NCI-H1436 treated with DMSO at 0.1 percent for 48 hours (cell line): ENCODE measurements at places on chromosomes 3 and 15.

DNA sequence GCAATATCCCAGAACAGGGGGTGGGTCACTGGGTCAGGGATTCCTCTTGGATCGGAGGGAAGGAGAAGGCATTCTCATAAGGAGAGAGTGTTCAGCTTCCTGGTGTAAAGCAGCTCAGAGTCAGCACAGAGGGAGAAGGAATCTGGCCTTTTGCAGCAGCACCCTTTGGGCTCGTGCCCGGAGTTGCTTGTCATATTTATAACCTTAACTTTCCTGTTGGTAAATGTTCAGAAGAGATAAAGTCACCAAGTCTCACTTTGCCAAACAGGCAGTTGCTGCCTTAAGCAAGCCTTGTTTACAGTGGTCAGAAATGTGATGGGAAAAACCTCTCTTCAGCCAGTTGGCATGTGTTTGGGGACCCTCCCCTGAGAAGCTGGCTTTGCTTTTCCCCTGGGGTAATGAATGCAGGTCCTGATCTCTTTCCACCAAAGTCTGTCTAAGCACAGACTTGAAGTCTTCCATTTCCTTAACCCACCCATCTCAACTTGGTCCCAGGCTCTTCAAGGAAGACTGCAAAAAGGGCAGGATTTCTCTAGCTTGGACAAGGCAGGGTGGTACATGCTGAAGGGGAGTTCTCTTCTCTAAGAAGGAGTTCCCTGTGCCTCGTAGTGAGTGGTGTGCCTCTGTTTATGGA is 206.9 kb upstream of the BHLHE40 start:
- no peak for DNase-seq

- DNase-seq = no peak
These were observed 164.6 kb upstream of the HES1 start for GRCh38 chr3:193971261-193971751.

GRCh38 chr15:80789296-80789695 is 10.1 kb downstream of the CEMIP start:
- DNase-seq = no peak

GRCh38 chr3:184255291-184256039 is 5.9 kb downstream of the CAMK2N2 start:
- no peak for DNase-seq

DNA sequence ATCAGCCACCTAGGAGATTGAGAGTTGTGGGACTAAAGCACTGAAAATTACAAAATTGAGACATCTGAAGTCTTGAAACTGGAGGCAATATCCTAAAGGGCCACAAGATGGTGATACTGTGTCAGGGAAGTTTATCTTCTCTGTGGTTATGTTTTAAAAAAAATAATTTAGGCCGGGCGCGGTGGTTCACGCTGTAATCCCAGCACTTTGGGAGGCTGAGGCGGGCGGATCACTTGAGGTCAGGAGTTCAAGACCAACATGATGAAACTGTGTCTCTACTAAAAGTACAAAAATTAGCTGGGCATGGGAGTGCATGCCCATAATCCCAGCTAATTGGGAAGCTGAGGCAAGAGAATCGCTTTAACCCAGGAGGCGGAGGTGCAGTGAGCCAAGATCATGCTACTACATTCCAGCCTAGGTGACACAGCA is 17.9 kb upstream of the NIT2 start:
- DNase-seq = no peak

- DNase-seq = no peak
These were observed 71.3 kb upstream of the THSD4 start for GRCh38 chr15:71044006-71044405.

DNA sequence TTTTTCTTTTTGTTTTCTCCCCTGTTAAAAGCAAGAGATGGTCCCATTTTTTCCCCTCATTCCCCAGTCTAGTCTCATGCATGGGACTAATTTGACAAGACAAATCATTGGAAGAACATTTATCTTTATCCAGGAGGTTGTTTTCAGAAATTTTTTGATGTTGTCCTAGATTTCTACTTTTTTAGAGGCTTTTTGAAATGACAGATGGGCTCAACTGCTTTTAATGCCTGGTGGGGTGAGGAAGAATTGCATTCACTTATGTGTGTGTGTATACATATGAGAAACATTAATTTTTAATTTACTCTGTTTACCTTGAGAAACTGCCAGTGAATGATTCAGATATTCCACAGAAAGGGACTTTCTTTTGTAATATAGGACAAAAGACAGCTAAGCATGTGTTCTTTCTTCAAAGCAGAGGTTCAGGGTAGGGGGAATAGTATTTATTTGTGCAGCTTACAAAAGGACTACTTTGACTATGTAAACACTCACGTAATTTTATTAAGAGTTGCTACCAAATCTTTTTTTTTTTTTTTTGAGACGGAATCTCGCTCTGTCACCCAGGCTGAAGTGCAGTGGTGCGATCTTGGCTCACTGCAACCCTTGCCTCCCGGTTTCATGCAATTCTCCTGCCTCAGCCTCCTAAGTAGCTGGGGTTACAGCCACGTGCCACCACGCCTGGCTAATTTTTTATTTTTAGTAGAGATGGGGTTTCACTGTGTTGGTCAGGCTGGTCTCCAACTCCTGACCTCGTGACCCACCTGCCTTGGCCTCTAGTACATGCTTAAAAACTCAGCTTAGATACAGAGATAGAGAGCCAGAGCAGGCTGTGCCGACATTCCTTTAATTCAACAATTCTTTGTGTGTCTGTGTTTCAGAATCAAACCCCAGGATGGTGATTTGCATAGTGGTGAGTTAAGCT is 130.1 kb upstream of the RARB start:
- no peak for DNase-seq

DNA sequence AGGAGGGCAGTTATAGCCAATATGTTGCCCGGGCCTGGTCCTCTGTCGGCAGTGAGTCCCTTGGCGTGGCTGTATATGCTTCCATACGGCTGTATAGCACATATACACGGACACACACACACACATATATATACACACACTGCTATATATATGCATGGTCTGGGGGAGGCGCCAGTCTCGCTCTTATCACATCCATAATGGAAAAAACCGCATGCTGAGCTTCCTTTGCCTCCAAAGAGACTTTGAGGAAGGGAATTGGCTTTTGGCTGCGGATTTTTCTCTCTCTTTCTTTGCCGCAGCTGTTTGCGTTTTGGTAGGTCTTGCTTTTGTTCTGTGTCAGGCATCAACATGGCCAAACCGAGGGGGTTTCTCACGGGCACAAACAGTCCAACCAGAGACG is 11.3 kb upstream of the TMEM115 start:
- DNase-seq = no peak

DNA sequence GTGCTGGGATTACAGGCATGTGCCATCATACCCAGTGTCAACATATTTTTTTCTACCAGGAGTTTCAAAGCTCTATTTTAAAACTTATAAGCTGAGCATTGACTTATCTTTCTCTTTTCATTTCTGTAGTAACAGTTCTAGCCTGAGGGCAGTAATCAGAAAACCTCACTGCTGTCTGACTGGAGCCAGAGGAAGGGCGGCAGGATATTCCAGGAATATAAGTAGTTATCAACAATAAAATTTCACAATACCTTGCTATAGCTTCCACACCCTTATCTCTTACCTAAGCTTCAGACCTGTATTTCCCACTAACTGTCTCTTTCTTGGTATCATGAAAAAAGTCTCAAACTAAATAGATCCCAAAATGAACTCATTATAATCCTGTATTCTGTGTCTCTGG is 5.1 kb upstream of the NEDD4 start:
- DNase-seq = no peak

DNA sequence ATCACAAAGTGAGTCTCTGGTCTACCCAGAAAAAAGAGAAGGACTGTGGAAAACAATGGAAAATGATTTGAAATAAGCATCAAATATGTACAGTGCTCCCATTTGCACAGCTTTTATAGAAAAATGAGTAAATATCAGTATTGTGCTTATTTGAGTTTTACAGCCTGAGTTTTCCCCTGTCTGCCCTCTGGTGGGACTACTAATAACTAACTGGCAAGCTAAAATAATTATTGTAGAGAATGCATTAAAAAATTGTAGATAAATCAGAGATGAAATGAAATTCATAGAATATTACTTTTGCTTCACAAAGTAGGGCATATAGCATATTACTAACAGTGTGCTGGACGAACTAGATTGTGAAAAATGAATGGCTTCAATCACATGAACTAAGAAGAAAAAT is 287.1 kb downstream of the NAALADL2 start:
- DNase-seq = no peak

DNA sequence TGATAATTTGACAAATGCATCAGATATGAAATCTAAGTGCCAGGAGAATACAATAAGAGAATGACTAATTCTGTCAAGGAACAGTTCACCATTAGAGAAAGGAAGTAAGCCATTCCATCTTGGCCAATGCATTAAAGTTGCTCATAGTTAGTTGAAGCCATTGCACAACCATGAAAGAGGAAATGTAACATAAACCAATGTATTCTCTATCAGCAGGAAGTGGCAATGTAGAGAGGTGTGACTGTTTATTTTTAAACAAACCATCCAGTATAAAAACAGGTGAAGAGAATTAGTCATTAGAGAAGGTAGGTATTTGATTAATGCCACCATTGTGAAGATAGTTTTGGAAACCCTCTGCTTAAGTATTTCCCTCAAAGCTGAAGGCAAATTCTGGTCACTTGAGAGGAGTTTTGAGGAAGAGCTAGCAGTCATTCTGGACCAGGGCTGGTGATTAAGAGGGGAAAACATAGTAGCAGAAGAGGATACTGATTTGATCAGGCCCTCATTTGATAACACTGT is 10.7 kb upstream of the ANXA2 start:
- DNase-seq = no peak

DNA sequence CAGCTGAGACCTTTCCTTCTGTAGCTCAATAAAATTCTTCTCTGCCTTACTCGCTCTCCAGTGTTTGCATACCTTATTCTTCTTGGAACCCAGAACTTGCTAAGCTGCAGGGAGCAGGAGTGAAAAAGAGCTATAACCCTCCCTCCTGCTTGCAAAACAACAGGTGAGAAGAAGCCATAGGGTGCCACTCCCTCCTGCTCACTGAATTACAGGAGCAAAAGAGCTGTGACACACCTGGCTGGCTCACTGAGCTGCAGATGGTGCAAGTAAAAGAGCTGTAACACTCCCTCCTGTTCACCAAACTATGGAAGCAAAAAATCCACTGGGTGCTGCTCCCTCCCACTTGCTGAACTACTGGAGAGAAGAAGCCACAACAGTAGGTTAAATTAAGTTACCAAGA is 44.2 kb upstream of the C2CD4B start:
- no peak for DNase-seq

DNA sequence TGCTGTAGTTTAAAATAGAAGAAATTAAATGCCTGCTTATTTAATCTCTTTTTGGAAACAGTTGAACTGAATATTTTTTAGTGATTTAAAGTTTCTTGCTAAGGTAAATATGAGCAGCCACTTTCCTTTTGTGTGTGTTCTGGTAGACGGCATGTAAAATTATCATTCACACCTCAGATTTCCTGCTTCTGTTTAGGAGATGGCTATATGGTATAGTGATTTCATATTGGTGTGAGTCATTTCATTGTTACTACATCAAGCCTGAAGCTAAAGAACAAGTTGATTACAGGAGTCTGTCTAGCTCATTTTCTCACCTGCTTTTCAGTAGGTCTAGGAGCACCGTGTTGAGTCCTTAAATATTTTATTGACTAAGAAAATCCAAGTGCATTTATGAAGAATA is 2.2 kb downstream of the LRCH3 start:
- DNase-seq = no peak

- DNase-seq = no peak
These were observed 3.8 kb upstream of the FRMD4B start for GRCh38 chr3:69389520-69390248.

DNA sequence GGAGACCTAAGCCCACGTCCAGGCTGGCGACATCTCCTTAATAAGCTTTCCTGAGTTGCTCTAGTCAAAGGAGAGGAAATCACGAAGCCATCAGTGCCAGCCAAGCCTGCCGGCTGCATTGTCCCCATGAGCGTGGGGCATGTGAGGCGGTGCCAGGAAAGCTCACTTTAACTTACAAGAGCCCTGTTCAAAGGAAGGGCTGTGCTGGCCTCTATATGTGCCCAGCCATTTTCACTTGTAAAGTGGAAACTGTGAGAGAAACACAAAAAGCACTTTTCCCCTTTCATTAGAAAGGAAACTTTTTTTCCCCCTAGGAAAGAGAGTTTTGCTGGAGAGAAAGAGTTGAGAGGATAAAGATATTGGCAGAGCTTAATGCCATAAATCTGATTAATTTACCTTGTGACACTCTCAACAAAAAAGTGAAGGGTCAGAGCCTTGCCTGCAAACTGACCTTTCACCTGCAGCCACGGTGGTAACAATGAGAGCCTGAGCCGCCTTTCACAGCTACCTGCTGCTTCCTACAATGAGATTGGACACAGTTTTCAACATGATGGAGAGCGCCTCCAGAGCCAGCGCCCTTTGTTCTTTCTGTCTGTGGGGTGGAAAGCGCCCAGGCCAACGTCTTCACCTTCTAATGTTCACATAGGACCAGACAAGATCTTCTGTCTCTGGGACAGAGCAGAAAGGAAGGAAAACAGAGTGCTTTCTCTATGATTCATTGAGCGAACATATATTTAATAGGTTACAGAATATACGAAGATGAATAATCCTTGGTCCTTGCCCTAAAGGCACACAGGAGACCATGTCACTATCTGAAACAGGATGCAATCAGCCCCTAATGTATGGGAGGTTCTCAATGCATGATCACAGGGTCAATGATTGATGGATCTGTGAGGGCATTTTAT is 233.1 kb upstream of the HES1 start:
- no peak for DNase-seq
